ENCODE measurements at places on chromosomes 2 and 18.

DNA sequence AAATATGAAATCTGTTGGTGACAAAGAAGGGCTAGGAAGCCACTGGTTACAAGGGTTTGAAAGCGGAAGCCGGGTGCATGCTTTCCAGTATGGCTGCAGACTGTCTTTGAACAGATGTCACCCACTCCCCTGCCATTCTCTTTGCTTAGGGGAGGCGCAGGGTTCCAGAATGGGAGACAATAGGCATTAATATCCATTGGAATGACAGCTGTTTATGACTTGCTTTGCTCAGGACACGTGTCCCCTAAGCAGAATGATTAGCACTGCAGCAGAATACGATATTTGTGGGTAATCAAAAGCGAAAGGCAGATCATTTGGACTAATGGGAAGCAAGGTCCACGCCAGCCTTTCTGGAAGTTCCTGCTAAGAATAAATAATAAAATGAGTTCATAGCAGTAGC, 25.8 kb upstream of the NRP2 start:
- DNase-seq = no peak

- DNase-seq = no peak
Observed at GRCh38 chr2:82158150-82158549, 1853.6 kb upstream of the LRRTM1 start.

GRCh38 chr2:4139731-4140130, 436.4 kb downstream of the DCDC2C start:
- no peak for DNase-seq

DNA sequence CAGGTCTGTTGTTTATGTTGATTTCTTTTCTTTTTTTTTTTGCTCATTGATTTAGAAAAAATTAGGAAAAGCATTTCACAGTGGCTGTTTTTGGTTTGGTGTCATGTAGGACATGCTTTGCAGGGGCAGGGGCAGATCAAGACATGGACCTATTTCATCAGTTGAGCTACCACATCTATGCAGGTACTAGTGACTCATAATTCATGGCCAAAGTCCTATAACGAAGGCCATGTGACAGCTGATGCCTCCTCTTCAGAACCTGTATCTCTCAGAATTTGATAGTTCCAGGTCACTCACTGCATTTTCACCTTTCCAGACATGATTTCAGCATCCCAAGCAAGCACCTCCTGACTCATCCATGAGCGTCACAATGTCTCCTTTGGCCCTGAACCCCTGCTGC, 195.8 kb downstream of the ALK start:
- DNase-seq = no peak

DNA sequence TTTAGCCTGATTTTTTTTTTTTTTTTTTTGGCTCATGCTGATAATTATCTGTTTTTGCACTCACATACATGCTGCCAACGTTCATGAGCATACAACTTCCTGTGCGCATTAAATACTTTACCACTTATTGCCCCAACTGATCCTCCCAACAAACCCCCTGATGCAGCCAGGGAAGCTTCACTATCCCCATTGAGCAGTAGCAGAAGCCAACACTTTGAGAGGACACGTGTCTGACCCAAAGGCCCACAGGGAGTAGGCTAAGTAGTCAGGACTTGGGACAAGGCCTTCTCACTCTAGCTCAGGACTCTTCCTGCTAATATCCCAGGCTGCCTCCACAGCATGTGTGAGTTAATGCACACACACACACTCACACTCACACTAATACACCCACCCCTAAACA, 36.2 kb upstream of the MAT2A start:
- no peak for DNase-seq
